Breast epithelium (tissue), 4 donors: ENCODE measurements at places on chromosomes 12 and 14.

DNA sequence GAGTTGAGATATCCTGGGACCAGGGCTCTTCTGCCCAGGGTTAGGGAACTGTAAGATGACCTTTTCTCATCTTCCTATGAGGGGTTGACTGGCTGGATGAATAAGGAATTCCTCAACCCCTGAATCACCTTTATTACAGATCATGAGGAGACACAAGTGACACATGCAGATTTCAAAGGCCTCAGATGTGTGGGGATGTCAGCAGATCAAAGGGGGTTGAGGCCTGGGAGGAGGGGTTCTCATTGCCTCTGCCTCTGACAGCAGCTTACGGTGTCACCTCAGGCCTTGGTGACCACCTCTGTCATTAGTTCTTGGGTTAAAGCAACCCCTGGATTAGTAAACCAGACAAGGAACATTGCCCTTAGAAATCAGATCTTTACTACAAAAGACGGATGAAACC is 2.1 kb upstream of the KRT72 start:
- no peaks in the 10 kb centered on the region for H3K36me3 ChIP-seq
- H3K4me3 ChIP-seq = no peak overlapping the region
- H3K4me1 ChIP-seq = no peaks in the 10 kb centered on the region
- H3K27me3 ChIP-seq = no peaks in the 10 kb centered on the region
- no peak for DNase-seq
- H3K27ac ChIP-seq = no peak overlapping the region

DNA sequence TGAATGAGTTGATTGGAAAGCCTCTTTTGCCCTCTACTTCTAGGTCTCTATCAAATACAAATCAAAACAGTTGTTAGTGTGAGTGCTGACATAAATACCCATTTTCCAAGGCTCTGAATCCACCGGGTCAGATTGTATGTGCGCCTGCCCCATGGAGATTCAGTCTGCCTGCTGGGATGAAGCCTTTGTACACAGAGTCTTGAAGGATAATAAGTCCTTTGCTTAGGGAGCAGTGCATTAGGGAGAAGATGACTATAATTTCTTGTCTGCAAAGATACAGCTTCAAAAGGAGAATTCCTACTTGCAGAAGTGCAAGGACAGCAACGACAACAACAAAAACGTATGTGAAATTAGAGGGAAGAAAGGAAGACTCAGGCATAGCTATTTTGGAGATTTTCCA is 90.3 kb upstream of the VRK1 start:
- DNase-seq = no peak
- H3K4me3 ChIP-seq = no peak overlapping the region
- H3K4me1 ChIP-seq = no peaks in the 10 kb centered on the region
- no peaks in the 10 kb centered on the region for H3K36me3 ChIP-seq
- no peaks in the 10 kb centered on the region for H3K27me3 ChIP-seq
- H3K27ac ChIP-seq = no peak overlapping the region

- no peak overlapping the region for H3K27ac ChIP-seq
- H3K4me3 ChIP-seq = no peak overlapping the region
- no peaks in the 10 kb centered on the region for H3K4me1 ChIP-seq
- no peaks in the 10 kb centered on the region for H3K27me3 ChIP-seq
These were observed 100.5 kb downstream of the ZNF664 start for GRCh38 chr12:124073356-124074035.

- H3K27ac ChIP-seq = no peak overlapping the region
- no peak for DNase-seq
- peaks cover 9% of the 10 kb centered on the region for H3K36me3 ChIP-seq
These were observed 83.4 kb downstream of the HECTD1 start for GRCh38 chr14:31124197-31124596.

DNA sequence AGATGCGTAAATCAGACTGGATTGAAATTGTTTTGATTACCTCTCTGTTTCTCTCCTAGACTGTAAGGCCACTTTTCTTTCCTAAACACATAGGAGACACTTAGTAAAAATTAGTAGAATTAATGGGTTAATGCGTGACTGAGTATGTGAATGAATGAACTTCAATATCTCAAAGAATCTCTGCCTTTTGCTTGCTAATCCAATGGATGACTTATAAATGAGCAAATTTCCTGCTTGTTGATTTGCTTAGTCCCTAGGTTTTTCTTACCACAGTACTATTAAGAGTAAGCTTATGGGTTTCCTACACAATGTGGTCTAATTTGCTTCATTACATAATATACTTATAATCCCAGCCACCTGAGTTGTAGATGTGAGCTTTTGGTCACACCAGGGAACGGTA is 164.1 kb downstream of the SRGAP1 start:
- no peaks in the 10 kb centered on the region for H3K4me1 ChIP-seq
- no peak overlapping the region for H3K4me3 ChIP-seq
- DNase-seq = no peak
- no peaks in the 10 kb centered on the region for H3K36me3 ChIP-seq
- no peaks in the 10 kb centered on the region for H3K27me3 ChIP-seq

GRCh38 chr12:42237853-42238239 is 202 bp downstream of the YAF2 start:
- peaks cover 6% of the 10 kb centered on the region for H3K4me1 ChIP-seq
- peak overlapping the region; percentile 94 for H3K27ac ChIP-seq
- DNase-seq = no peak
- no peaks in the 10 kb centered on the region for H3K27me3 ChIP-seq

- peak overlapping the region; percentile 41 for H3K4me3 ChIP-seq
- DNase-seq = no peak
- H3K4me1 ChIP-seq = no peaks in the 10 kb centered on the region
- no peaks in the 10 kb centered on the region for H3K36me3 ChIP-seq
- H3K27ac ChIP-seq = no peak overlapping the region
These were observed 21.0 kb downstream of the CFL2 start for GRCh38 chr14:34693228-34693939.

DNA sequence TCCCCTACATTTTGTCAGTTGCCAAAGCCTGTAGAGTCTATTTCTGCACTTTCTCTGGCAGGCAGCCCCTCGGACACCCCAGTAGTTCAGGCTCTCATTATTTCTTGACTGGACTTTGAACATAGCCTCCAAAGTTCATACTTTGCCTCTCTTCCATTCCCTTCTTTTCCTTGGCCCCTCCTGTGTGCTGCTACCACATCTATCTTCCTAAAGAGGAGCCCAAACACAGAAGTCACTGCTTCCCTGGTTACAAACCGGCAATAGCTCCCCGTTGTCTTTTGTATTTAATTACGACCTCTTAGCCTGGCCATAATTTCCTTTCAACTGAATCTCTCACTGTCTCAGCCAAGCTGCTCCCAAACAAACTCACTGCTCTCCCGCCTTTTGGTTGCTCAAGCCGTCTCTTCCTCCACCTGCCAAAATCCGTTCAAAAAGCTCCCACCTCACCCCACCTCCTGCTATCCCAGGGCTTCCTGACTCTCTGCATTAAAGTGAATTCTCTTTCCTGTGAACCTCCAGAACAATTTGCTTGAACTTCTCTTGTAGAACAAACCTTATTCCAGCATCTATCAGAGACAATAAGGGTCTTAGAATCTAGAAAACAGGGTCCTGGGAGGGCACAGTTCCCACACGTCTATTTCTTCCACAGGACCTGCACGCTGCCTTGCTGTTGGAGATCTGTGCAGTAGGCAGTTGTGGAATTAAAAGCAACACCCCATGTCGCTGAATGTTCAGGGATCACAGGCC is 46.9 kb downstream of the PRMT8 start:
- peaks cover 3% of the 10 kb centered on the region for H3K27me3 ChIP-seq
- H3K27ac ChIP-seq = no peak overlapping the region
- no peaks in the 10 kb centered on the region for H3K4me1 ChIP-seq
- no peaks in the 10 kb centered on the region for H3K36me3 ChIP-seq
- H3K4me3 ChIP-seq = no peak overlapping the region

DNA sequence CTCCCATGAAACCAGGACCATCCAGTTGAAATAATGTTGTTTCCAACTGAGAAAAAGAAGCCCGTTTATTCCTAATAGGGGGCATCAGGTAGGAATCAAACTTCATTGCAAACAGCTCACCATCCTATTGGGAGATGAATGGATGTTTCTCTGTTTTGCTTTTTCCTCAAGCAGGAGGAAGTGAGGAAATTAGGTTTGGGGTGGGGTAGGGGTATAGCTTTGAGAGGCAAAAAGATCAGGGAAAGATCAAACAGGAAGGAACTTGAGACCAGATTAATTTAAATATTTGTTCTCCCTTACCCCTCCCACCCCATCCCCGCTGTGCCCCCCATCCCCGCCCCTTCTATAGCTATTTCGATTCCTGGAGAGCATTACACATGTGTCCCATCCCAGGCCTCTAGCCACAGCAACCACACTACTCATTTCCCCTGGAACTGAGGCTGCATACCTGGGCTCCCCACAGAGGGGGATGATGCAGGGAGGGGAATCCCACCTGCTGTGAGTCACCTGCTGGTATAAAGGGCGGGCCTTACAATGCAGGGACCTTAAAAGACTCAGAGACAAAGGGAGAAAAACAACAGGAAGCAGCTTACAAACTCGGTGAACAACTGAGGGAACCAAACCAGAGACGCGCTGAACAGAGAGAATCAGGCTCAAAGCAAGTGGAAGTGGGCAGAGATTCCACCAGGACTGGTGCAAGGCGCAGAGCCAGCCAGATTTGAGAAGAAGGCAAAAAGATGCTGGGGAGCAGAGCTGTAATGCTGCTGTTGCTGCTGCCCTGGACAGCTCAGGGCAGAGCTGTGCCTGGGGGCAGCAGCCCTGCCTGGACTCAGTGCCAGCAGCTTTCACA is at the start of gene IL23A:
Gene IL23A (plus strand): TSS at position 577 of the 850 bp plus-strand sequence. CDS start 161 bp downstream, at position 738.
- no peaks in the 10 kb centered on the region for H3K36me3 ChIP-seq
- H3K4me1 ChIP-seq = no peaks in the 10 kb centered on the region
- H3K27me3 ChIP-seq = no peaks in the 10 kb centered on the region
- H3K4me3 ChIP-seq = no peak within 1 kb of the TSS
- no peak for DNase-seq

GRCh38 chr12:38350342-38351174 is 34.0 kb downstream of the ALG10B start:
- DNase-seq = no peak
- H3K4me1 ChIP-seq = no peaks in the 10 kb centered on the region
- H3K27me3 ChIP-seq = no peaks in the 10 kb centered on the region
- H3K36me3 ChIP-seq = no peaks in the 10 kb centered on the region
- no peak overlapping the region for H3K27ac ChIP-seq

GRCh38 chr14:73234029-73234428 is 3.3 kb upstream of the PAPLN start:
- no peaks in the 10 kb centered on the region for H3K36me3 ChIP-seq
- H3K27ac ChIP-seq = no peak overlapping the region
- H3K4me1 ChIP-seq = peaks cover 5% of the 10 kb centered on the region
- no peaks in the 10 kb centered on the region for H3K27me3 ChIP-seq

- H3K27ac ChIP-seq = no peak overlapping the region
- no peaks in the 10 kb centered on the region for H3K4me1 ChIP-seq
- H3K27me3 ChIP-seq = no peaks in the 10 kb centered on the region
- H3K4me3 ChIP-seq = no peak overlapping the region
- DNase-seq = no peak
These were observed 165.3 kb downstream of the SNAPC1 start for GRCh38 chr14:61927520-61927919.

DNA sequence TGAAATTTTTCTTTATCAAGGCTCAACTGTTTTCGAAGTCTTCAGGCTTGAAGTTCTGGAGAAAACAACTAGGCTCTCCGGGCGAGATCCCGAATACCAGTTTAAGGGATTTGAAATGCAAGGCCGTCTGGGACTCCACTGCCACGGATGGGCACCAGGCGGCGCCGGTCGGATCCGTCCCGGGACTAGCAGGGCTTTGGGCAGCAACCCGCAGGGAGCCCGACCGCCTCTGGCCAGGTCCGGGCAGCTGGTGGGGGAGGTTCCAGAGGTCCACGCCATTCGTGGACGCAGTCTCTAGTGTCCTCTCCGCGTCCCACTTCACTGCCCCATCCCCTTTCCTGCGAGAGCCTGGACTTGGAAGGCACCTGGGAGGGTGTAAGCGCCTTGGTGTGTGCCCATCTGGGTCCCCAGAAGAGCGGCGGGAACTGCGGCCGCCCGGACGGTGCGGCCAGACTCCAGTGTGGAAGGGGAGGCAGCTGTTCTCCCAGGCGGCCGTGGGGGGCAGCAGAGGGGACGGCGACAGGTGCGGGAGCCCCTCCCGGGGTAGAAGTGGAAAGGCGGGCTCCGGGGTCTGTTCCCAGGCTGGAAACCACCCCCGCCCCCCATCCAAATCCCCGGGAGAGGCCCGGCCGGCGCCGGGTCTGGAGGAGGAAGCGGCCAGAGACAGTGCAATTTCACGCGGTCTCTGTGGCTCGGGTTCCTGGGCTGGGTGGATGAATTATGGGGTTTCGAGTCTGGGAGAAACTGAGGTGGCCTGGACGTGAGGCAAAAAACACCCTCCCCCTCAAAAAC is 838 bp upstream of the ERBB3 start:
- no peaks in the 10 kb centered on the region for H3K27me3 ChIP-seq
- H3K4me3 ChIP-seq = peak overlapping the region; percentile 70
- no peaks in the 10 kb centered on the region for H3K4me1 ChIP-seq
- DNase-seq = peak; percentile 87
- H3K36me3 ChIP-seq = no peaks in the 10 kb centered on the region
- H3K27ac ChIP-seq = peak overlapping the region; percentile 88

DNA sequence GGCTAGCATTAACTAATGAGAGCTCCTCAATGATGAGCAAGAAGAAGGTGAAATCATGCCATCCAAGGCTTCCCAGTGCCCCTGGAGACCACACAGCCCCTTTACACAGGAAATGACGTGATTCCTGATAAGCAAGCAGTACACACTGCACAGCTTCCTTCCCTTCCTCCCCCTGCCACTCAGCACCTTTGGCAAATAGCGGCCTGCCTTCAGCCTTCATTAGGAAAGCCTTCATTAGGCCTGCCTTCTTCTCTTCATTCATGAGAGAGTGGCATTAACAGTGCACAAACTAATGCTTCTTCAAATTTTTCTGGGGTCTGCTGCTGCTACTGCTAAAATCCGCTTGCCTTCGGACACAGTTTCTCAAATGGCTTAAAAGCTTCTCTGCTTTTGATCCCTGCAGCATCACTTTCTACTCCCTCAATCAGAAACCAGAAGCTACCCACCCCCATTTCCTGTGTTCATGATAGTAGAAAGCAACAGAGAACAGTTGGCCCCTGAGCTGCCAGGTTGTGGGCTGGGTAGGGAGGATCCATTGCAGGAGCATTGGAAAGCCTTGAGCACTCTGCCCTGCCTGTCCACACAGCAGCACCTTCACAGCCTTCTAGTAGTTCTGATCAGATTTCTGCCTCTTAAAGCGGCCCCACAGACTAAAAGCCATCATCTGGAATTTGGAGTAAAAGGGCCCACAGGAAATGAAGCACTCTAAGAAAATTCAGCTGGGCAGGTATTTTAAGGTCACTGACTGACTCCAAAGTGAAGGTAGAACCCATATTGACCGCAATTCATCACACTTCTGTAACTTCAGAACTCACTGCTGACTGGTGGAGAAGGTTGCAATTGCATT is 103.8 kb upstream of the ETV6 start:
- no peaks in the 10 kb centered on the region for H3K36me3 ChIP-seq
- H3K4me3 ChIP-seq = no peak overlapping the region
- H3K4me1 ChIP-seq = no peaks in the 10 kb centered on the region
- DNase-seq = no peak
- H3K27ac ChIP-seq = peak overlapping the region; percentile 68
- no peaks in the 10 kb centered on the region for H3K27me3 ChIP-seq

- no peak overlapping the region for H3K27ac ChIP-seq
- H3K4me1 ChIP-seq = no peaks in the 10 kb centered on the region
- H3K27me3 ChIP-seq = no peaks in the 10 kb centered on the region
- H3K4me3 ChIP-seq = no peak overlapping the region
These were observed 12.5 kb upstream of the MARK3 start for GRCh38 chr14:103372552-103373304.
